Inflammatory macrophage treated with lipopolysaccharide for 4 hours (primary cell): ENCODE measurements at places on chromosomes 16 and 17.

- no peak for DNase-seq
These were observed 414.6 kb downstream of the SLC39A11 start for GRCh38 chr17:72677714-72678390.

DNA sequence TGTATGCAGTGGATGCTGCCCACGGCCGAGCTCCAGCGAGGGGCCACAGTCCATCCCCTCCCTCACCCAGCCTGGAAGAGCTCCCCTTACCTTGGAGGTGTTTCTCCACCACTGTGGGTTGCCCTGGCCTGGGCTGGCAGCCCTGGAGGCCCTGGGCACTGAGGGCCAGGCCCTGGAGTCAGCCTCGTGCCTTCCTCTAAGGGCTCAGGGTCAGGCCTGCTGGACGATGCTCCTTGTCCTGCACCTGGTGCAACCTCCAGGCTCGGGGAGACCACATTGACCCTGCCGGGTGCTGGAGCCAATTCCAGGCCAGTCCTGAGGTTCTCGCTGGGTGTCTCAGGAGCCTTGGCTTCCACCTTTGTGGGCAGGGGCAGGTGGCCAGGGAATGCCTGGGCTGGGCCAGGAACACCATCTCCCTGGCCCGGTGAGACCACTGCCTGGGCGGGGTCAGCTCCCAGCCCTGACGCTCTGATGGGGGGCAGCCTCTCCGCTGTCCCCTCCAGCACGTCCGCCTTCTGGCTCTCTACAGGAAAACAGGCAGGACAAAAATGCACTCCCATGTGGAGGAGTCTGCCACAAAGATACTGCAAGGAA, 10.4 kb downstream of the MYLK3 start:
- DNase-seq = no peak

- DNase-seq = no peak
These were observed 226.7 kb downstream of the KATNIP start for GRCh38 chr16:27776556-27777225.

DNA sequence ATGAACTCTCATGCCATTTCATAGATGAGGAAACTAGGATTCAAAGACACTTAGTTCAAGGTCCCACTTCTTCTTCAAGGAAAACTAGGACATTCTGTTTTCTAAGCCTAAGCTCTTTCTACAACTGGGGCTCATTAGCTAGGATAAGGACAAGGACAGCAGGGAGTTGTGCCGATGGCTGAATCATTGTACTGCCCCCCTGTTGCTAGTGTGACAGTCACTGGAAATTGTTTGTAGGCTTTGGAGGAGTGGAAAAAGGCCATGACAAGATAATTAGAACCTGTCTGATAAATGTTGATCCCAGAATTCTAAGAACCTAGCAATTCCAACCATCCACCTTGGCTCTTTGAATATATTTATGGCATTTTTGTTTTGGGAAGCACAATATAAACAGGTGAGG, 445.7 kb downstream of the CDH8 start:
- DNase-seq = no peak

DNA sequence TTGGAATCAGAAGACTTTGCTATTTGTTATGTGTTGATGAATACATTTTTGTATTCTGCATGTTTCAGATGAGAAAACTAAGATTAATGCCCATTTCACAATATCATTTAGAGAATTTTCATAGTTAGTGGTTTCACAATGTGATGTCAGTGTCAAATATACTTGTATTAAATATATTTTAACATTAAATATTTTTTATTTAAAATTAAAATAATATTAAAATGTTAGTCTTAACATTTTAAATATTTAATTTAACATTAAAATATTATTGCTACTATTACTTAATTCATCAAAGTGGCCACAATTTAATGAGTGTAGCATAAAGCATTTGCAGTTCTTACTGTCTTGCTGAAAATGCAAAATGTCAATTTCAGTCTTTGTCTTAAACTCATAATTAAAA, 478.8 kb downstream of the KCNJ2 start:
- no peak for DNase-seq

DNA sequence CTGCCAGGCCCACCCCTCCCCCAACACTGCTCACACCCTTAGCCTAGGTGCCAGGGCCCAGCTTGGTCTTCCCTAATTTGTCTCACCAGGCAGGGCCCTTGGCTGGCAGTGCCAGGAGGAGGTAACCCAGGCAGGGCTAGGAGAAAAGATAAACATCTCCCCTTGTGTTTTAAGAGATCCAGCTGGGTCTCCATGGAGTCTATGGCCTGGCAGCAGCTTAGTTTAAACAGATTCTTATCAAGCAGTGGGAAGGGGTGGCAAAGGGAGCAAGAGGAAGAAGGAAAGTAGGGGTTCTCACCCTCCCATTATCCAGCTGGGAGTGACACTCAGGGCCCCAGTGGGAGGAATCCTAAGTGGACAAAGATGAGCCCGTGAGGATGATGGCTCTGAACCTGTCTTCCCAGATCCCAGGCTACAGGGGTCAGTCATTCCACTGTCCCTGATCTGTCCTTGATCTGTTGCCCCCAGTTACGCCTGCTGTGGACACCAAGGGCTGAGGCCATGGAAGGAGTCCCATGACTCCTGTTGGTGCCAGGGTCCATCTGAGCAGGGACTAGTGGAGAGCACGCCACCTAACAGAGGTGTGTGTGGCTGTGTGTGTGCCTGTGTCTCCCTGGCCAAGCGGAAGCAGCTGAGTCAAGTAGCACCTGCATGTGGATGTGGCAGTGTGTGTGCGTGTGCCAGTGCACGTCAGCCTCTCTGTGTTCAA, 47.4 kb upstream of the MEIOC start:
- DNase-seq = no peak

DNA sequence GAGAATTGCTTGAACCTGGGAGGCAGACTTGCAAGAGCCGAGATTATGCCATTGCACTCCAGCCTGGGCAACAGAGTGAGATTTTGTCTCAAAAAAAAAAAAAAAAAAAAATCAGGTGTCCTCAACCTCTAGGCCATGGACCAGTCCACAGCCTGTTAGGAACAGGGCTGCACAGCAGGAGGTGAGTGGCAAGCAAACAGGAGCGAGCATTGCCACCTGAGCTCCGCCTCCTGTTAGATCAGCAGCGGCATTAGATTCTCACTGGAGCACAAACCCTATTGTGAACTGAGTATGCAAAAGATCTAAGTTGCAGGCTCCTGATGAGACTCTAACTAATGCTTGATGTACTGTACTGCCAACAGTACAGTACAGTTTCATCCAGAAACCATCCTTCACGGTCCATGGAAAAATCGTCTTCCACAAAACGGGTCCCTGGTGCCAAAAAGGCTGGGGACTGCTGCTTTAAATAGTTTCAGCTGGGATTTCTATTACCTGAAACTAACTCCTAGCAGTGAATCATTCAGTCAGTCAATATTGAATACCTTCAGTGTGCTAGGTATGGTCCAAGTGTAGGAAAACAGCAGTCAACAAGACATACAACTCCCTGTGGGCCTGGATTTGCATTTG, 56.3 kb upstream of the DHX40 start:
- DNase-seq = no peak

GRCh38 chr16:86452451-86452850, 57.9 kb upstream of the FOXF1 start:
- no peak for DNase-seq

GRCh38 chr17:38719943-38720641, 10.0 kb upstream of the CISD3 start:
- no peak for DNase-seq

- DNase-seq = peak; percentile 12
These were observed 31.0 kb upstream of the RHOT1 start for GRCh38 chr17:32111141-32111771.

DNA sequence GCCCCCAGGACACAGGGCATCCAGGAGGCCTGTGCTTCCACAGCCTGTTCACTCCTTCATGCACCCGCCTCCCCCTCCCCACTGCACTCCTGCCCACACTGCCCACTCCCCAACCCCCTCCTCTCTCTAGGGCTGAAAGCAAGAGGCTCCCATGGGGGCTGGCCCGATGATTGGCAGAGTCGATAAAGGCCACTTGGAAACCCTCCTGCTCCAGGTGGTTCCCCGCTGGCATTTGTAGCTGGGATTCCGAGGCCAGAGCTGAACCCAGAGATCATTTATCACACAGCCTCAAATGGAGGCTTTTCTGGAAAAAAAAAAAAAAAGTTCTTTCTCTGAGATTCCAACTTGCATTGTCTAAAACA, 74.1 kb downstream of the SREBF1 start:
- no peak for DNase-seq
